ENCODE measurements at places on chromosomes 6 and 20. TPM values are rescaled to one million over a fixed set of nuclear protein-coding genes. Genes with fewer than 3 reads are reported as not detected.

DNA sequence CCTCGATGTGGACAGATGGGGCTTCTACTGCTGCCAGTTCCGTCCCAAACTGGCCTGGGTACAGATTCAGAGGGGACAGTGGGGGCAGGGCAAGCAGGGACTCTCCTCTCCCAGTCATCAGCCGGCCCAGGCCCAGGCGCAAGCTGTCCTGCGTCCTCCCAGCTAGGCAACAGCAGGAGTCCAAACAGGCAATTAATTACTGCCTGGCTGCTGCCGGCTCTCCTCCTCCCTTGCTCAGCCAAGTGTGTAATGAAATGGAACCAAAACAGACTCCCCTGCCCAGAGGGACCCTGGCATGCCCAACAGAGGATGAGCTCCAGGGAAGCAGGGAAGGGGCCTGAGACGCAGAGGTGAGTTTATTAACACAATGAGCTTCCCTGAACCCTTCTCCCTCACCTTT, 17.8 kb upstream of the SLC32A1 start:
- peak; percentile 70 for DNase-seq

- no peak for DNase-seq
Observed at GRCh38 chr20:41367393-41367695, 726 bp upstream of the EMILIN3 start.

- no peak for DNase-seq
Observed at GRCh38 chr6:28553986-28554881, 28.6 kb downstream of the GPX5 start.

- DNase-seq: no peak
Observed at GRCh38 chr6:169427856-169428255, 174.2 kb upstream of the THBS2 start.

DNA sequence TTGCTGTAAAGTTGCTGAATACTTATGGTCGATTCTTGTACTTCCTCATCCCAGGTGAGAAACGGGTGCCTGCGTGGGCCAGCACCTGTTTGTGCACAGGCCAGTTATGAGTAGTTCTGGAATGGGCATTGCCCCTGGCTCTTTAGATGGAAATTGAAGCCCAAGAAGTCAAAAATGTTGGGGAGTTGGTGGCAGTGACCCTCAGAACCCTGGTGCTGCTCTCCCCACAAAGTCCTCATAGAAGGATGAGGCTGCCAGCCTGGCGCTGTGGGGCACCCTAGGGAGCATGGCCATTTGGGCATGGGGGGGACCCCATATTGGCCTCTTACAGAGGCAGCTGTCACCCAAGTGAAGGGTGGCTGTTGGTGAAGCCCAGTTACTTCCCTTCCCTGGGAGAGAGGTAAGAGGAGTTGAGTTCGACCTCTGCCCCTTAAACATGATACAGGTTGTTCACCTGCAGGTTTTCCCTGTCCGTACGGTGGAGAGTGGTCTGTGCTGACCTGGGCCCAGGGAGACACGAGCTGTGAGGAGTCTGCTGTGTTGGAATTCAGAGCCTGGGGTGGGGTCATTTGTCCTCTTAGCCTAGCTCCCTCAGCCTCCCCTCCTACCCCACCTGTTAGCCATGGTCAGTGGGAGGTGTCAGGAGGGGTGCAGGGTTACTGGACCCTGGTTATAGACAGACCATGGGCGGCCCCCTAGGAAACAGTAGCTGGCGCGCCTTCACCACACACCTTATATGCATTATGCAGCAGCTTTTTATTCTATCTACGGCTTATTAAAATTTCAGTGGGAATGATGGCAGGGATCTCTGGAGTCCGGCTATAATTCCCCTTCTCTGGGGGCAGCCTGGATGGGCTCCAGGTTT, 4.9 kb downstream of the HMGA1 start:
- DNase-seq: no peak

- no peak for DNase-seq
Observed at GRCh38 chr6:139955366-139956155, 581.1 kb upstream of the CITED2 start.

DNA sequence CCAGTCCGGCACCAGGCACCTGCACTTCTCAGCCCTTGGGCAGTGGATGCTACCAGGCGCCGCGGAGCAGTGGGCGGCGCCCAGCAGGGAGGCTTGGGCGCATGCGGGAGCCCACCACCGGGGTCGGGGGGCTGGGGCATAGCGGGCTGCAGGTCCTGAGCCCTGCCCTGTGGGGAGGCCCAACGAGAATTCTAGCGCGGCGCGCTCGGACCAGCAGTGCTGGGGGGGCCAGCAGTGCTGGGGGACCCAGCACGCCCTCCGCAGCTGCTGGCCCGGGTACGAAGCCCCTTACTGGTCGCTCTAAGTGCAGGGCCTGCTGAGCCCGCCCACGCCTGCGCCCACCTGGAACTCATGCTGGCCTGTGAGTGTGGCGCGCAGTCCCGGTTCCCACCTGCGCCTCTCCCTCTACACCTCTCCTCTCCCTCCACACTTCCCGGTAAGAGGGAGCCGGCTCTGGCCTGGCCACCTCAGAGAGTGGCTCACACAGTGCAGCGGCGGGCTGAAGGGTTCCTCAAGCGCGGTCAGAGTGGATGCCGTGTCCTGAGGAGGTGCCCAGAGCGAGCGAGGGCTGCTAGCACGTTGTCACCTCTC, 28.5 kb upstream of the SERPINB1 start:
- DNase-seq: no peak

- DNase-seq: no peak
Observed at GRCh38 chr6:20870493-20870892, 336.2 kb downstream of the CDKAL1 start.

GRCh38 chr6:135850882-135851281, 619 bp upstream of the PDE7B start:
- DNase-seq: no peak

GRCh38 chr20:62561182-62561581, 81.1 kb upstream of the SLCO4A1 start:
- DNase-seq: no peak

- DNase-seq: no peak
Observed at GRCh38 chr6:82138075-82138791, 109.3 kb downstream of the IBTK start.

- peak; percentile 54 for DNase-seq
Observed at GRCh38 chr6:69622230-69622629, 174.6 kb downstream of the LMBRD1 start.

GRCh38 chr20:47356220-47356525, 326 bp downstream of the ZMYND8 start:
- no peak for DNase-seq

DNA sequence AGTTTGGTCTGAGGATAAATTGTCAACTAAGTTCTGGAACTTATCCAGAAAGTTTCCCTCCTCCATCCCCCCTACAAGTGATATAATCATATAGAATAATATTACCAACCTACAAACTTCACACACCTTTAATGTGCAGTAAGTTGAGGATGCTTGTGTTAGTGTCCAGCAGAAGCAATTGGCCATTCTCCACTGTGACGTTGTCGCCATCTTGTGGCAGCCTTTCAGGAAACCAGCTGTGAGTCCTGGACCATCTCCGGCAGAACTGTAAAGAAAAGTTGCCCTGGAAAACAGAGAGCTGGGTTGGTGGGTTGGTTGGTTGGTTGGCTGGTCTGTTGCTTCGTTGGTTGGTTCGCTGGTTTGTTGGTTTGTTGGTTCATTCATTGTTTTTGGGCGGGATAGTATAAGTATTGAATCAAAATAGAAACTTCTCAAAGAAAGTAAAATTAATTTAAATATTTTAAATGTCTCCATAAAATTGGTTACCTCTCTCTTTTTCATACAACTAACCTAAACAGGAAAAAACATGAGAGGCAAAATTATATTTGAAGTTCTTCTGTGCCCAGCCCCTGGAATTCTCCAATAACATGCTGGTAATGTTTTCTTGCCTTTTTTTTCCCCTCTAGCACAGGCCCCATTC, 127.5 kb downstream of the PKHD1 start:
- peak; percentile 81 for DNase-seq

GRCh38 chr6:82679232-82679631, 315.6 kb downstream of the TPBG start:
- DNase-seq: no peak

PTPRT gene
- 10.7 TPM for total RNA-seq

RSPO3 gene
- 4.0 TPM for total RNA-seq

OXT gene
- not detected for total RNA-seq

PEDS1 gene
- 9.9 TPM for total RNA-seq

FERMT1 gene
- 5.2 TPM for total RNA-seq

FABP7 gene
- total RNA-seq: 138 TPM

Measured in spinal cord (tissue), 10 donors.